Activated T-helper 1 cell treated with anti-CD3 and anti-CD28 coated beads, Interleukin-12 subunit alpha, Interleukin-12 subunit beta, Interleukin-2, Interleukin-4 antibody, amounts not matched to agents 30 ng/mL and 10 ng/mL and 1 ng/mL, durations not matched to agents 14 hours and 24 hours and 36 hours (primary cell): ENCODE measurements at places on chromosomes 4 and X. TPM values are rescaled to one million over a fixed set of nuclear protein-coding genes. Genes with fewer than 3 reads are reported as not detected.

Gene VSIG4
- not detected in 2 replicates for total RNA-seq

Gene PGAM4
- 0.39 and 0.47 TPM in 2 replicates for total RNA-seq

Gene KLHL13
- total RNA-seq, result 0.20 TPM in 1 of 2 replicates, not detected in the other

Gene MAOB
- not detected in 2 replicates for total RNA-seq

Gene GIMD1
- total RNA-seq, result not detected in 2 replicates

Gene TMEM184C
- 21.6 and 22.7 TPM in 2 replicates for total RNA-seq

Gene STK32B
- total RNA-seq, result not detected in 2 replicates

Gene PPP2R2C
- not detected in 2 replicates for total RNA-seq

Gene ZNF732
- not detected in 2 replicates for total RNA-seq

Gene GAGE13
- not detected in 2 replicates for total RNA-seq
